ENCODE measurements at places on chromosomes 11 and 22.
A peak's percentile ranks its signal among the peaks of the same experiment; 100 is the strongest.

GRCh38 chr11:15073361-15074205 is at the start of gene CALCB:
Gene CALCB, plus strand, starts transcription at chr11:15073593. Its CDS starts 1,126 bp downstream, at chr11:15074719.
- no peak for DNase-seq

- no peak for DNase-seq
These were observed 5.7 kb upstream of the FLI1 start for GRCh38 chr11:128688031-128688713.

- no peak for DNase-seq
These were observed 23.8 kb downstream of the TRMU start for GRCh38 chr22:46359362-46359761.

DNA sequence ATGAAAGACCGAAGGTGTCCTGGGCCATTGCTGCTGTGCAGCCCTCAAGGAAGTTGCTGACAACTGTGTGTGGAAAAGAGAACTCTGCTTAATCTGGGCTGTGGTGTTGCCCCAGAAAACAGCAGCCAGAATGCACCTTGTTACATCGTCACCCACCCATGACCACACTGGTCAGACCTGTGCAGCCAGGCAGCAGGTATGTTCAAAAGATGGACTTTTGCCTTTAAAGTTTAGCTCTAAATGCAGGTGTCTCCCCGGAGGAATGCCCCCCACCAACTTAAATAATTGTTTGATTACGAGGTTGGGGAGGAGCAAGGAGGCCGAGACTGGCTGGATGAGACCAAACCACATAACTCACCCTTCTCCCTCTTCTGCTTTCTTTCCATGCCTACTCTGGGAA is 15.3 kb upstream of the POLA2 start:
- DNase-seq: no peak

DNA sequence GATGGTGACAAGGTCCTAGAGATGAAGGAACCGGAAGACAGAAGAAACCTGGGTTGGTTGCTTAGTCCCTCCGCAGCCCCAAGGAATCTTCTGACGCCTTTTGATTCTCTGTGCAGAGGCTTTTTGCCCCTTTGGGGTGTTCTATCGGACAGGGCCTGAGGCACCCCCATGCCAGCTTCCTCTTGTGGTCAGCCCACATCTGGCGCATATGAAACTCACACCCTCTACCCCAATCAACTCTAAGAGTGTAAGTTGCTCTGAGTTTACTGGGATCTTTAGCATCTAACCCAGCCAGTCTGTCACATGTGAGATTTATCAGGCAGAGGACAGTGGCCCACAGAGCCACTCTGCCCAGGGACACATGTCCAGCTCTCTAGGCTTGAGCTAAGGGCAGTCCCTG is 17.4 kb downstream of the RASD2 start:
- DNase-seq: no peak

GRCh38 chr11:121515335-121515671 is 62.5 kb upstream of the SORL1-AS1 start:
- DNase-seq: no peak

GRCh38 chr11:69099180-69099579 is 50.4 kb downstream of the TPCN2 start:
- DNase-seq: no peak

DNA sequence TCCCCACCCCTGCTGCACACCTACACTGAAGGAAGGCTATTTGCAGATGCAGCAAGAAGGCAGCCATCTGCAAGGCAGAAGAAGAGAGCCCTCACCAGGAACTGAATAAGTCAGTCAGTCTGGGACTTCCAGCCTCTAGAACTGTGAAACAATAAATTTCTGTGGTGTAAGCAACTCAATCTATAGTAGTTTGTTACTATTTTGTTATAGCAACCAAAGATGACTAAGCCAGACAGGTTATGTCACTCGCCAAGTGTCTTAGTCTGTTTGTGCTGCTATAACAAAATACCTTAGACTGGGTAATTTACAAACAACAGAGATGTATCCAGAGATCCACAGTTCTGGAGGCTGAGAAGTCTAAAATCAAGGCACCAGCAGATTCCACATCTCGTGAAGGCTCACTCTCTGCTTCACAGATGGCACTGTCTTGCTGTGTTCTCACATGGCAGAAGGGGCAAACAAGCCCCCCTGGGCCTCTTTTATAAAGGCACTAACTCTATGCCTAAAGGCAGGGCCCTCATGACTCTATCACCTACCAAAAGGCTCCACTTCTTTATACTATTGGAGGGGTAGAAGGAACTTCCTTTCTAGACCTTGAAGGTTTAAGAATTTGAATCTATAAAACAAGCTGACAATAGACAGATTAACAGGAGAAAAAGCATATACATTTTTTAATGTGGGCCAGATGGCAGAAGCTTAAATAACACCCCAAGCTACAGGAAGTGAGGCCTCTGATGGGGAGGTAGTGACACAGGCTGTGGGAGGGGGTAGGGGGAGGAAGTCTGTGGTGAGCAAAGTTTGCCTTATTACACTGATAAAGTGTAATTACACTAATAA is 12.3 kb downstream of the APOL6 start:
- no peak for DNase-seq

GRCh38 chr11:62664405-62665074 is 470 bp downstream of the C11orf98 start:
- DNase-seq: no peak

DNA sequence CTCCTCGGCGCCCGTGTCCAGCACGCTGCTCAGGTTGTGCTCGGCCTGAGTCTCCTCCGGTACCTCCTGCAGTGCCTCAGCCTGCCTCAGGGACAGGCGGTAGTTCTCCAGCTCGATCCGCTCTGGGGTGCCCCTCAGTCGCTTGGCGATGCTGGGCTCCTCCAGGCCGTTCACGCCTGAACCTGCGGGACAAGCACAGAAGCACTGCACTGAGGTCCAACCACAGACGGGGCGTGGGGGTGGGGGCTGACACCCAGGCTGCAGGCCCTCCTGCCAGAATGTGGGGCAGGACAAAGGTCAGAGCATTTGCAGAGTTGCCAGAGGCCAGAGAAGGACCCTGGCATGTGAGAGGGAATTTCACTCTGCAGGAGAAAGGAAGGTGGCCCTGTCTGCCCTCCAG is 67.6 kb upstream of the BID start:
- no peak for DNase-seq

- peak; percentile 18 for DNase-seq
These were observed 2.0 kb downstream of the USH1C start for GRCh38 chr11:17542249-17542648.

- DNase-seq: no peak
These were observed 3.7 kb upstream of the ACY3 start for GRCh38 chr11:67654225-67654624.

DNA sequence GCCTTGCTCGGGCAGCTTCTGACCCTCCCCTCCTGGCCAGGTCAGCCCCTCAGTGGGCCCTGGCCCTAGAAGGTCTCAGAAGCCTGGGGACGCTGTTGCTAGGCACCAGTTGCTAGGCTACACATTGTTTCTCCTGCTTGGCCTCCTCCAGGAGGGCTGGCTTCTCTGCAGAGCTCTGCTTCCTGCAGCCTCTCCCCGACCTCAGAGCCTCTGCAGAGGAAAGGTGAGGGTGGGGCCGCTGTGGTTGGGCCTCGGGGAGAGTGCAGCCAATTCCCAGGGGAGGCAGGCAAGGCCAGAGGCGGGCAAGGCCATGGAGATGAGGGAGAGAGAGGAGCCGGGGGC is 27.6 kb upstream of the LRRC10B start:
- no peak for DNase-seq

- no peak for DNase-seq
These were observed 71.7 kb downstream of the AMBRA1 start for GRCh38 chr11:46521961-46522681.

DNA sequence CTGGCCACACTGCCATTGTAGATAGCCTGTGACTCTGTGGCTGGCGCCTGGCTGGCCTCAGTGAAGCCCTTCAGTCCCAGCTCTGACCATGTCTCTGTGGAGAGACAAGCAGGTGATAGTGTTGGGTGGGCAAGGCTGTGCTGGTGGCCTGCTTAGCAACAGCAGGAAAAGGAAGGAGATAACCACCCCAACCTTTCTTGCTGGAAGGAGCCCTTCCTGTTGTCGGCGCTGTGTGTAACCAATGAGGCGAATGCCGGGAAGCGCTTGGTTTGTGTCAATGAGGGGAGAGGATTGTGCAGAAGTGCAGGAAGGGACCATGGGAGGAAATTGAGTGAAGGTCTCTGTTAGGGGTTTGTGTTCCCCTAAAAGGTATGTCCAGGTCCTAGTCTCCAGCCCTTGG is 27.3 kb downstream of the PARVB start:
- no peak for DNase-seq

DNA sequence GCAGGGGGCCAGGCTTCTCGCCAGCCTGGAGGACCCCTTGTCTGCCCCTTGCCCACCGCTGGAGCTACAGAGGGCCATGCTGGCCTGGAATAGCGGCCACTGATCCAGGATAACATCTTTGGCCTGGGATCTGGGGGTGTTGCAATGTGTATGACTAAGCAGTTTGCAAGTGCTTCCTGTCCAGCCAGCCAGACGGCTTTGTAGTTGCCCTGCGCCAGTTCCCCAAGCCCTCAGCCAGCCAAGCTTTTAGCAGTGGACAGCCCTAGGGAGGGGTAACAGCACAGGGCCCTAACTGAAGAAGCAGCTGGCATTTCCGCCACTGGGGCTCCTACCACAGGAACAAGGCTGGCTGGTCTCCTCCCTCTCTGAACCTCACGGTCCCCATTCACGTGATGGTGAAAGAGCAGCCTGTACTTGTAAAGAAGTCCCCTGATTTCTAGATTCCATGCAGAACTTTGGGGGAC is 32.1 kb downstream of the UQCR10 start:
- DNase-seq: peak; percentile 75

- DNase-seq: no peak
These were observed 60.4 kb downstream of the TRAF6 start for GRCh38 chr11:36449561-36450096.

GRCh38 chr11:36230779-36231699 is 58.2 kb downstream of the COMMD9 start:
- peak; percentile 32 for DNase-seq

DNA sequence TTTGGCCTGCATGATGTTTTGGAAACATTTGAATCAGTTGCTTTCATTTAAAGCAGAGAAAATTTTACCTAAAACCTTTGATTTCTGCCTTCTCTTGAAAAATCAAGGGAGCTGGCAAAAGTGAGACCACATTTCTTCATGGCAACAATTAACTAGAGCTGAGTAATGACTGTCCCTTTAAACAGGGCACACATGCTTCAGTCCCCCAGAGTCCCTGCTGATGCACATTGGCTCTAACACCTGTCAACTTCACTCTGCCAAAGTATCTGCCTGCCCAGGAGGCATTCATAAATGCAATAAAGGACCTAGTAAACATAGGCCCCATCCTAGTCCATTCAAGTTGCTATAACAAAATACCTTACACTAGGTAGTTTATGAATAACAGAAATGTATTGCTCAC is 87.1 kb upstream of the LDLRAD3 start:
- DNase-seq: no peak

GRCh38 chr11:57543593-57543992 is 6.2 kb downstream of the SMTNL1 start:
- DNase-seq: no peak

DNA sequence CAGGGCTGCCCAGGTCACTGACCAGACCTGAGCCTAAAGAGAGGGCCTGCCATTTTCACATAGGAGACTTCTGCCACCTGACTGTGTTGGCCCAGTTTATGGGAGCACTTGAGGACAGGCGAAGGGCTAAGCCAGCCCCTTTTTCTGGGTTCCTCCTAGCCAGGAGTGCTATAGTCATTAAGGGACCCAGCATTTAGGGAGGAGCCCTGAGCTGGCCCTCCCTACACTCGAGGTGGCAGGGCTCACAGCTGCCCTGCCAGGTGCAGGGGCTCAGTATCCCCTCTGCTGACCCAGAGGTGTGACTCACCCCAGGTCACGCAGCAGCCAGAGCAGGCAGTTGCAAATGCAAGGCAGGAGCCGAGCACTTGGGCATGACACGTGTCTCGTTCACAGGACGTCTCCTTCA is 86.3 kb upstream of the CRYBB3 start:
- DNase-seq: no peak

DNA sequence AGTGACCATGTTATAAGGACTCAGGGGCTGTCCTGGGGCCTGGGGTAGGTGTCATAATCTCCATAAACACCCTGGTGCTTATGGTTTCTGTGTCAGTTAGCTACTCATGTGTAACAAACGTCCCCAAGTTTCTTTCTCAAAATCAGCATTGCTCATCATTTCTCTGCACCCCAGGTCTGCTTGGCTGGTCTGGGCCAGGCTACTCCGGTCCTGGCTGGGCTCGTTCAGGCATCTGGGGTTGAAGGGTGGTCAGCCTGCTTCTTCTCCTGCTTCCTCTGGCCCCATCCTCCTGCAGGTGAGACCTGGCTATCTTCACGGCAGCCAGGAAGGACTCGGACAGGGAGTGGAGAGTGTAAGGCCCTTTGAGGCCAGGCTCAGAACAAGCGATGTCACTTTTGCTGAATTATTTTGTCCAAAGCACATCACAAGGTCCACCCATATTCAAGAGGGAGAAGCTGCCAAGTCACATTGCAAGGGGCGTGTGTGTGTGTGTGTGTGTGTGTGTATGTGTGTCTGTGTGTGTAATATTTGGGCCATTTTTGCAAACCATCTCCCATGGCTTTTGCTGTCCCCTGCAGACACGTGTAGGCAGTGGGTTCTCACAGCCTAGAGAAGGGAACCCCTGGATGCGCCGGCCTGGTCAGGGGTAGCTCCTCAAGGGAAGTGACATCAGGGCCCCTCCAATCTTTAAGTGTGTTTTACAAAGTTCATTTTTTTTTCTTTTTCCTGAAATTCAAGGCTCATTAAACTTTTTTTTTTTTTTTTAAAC is 535.8 kb downstream of the TBC1D22A start:
- no peak for DNase-seq

Measured in midbrain (tissue), 1 donor.